ENCODE measurements at places on chromosomes 5 and 9.

GRCh38 chr5:167899490-167900070, 391.9 kb upstream of the WWC1 start:
- peak; percentile 85 for DNase-seq

GRCh38 chr5:39717176-39717897, 292.6 kb upstream of the DAB2 start:
- no peak for DNase-seq

DNA sequence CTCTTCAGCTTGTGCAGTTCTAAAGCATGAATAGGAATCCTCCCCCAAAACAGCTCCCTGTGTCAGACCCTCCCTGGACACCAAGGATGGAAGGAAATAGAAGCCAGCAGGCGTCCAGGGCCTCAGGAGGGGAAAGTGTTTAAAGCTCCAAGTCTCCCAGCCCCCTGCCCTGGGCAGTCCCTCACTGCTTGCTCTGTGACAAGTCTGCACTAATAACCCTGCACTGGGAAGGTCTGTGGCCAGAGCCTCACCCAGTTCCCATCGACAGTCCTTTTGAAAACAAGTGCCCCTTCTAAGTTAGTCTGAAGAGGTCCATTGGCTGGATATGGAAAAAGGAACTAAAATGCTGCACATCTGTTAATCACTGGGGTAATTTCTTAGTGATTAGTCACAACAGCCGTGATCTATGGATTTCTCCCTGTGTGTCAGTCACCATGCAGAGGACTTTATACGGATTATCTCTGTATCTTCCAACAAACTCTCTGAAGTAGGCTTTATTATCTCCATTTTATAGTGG, 195.3 kb downstream of the FBXL7 start:
- DNase-seq = no peak

GRCh38 chr5:137533963-137534362, 34.8 kb upstream of the SPOCK1 start:
- DNase-seq = no peak

DNA sequence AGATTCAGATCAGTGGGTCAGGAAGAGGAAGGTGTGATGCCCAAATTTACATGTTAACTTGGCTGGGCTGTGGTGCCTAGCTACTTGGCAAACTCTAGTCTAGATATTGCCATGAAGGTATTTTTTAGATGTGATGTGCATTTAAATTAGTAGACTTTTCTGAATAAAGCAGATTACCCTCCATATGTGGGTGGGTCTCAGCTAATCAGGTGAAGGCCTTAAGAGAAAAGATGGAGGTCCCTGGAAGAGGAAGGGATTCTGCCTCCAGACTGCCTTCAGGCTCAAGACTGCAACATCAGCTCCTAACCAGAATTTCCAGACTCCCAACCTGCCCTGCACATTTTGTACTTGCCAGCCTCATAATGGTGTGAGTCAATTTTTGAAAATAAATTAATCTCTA, 115.8 kb downstream of the CEMIP2 start:
- DNase-seq = no peak

DNA sequence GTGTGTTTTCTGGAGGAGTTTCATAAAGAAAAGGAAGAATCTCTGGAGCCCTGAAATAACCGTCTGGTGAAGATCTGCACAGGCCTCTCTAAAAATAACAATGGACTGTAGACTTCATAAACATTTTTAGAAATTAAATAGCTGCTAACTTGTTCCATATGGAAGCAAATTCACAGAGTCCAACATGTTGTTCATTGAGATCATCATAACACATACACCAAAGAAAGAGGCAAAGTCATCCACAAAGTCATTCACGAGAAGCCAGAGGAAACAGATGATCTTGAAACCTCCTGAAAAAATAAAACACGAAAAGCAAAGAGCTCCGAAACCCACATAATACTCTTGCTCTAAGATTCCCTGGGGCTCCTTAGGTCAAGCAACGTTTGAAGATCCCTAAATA, 347.8 kb downstream of the EFNA5 start:
- no peak for DNase-seq

GRCh38 chr5:97250113-97250512, 67.1 kb upstream of the RIOK2 start:
- DNase-seq = no peak

GRCh38 chr5:914174-914573, 21.5 kb downstream of the TRIP13 start:
- DNase-seq = no peak

DNA sequence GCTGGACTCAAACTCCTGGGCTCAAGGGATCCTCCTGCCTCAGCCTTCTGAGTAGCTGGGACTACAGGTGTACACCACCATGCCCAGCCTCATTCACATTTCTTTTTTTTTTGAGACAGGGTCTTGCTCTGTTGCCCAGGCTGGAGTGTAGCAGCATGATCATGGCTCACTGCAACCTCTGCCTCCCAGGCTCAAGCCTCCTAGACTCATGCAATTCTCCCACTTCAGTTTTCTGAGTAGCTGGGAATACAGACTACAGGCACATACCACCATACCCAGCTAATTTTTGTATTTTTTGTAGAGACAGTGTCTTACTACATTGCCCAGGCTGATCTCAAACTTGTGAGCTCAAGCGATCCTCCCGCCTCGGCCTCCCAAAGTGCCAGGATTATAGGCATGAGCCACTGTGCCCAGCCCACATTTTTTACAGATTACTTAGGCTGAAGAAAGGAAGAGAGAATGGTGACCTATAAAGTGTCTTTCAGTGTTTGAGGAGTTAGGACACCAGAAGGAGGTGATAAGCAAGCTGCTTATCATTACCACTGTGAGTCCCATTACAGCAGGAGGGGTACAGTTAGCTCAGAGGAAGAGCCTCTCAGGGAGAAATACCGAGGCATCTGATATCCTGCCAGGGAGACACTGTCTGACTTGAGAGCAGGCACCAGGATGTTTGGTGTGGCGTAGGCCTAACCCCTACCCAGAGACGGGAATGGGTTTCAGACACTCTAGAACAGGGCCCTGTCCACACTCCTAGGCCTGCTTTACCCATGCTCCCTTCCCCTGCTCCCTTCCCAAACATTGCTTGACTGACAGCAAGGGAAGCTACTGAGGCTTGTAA, 9.7 kb downstream of the FAXDC2 start:
- no peak for DNase-seq

DNA sequence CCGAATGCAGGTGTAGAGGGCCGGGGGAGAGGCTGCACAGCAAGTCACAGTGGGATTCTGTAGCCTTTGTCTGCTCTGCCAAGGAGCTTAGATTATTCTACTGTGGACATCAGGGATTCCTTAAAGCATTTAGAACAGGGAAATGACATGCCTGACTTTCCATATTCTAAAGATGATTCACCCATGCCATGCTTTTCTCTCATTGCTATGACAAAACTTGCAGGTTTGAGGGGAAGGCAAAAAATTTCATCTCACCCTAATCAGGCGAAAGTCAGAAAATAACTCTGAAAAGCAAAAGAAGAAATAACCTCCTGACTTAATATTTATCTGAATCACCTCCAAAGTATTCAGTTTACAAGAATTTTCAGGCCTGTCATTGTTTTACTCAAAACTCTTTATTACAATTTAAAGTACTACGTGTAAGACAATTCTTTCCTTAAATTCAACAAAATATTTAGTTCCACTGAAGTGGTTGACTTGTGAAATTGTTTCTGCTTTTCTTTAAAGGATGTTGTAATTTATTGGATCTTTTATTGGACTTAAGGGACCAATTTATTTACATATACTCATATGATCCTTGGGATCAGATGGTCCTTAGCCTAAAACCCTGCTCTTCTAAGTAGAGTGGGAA, 30.0 kb upstream of the GAS1 start:
- DNase-seq = no peak

DNA sequence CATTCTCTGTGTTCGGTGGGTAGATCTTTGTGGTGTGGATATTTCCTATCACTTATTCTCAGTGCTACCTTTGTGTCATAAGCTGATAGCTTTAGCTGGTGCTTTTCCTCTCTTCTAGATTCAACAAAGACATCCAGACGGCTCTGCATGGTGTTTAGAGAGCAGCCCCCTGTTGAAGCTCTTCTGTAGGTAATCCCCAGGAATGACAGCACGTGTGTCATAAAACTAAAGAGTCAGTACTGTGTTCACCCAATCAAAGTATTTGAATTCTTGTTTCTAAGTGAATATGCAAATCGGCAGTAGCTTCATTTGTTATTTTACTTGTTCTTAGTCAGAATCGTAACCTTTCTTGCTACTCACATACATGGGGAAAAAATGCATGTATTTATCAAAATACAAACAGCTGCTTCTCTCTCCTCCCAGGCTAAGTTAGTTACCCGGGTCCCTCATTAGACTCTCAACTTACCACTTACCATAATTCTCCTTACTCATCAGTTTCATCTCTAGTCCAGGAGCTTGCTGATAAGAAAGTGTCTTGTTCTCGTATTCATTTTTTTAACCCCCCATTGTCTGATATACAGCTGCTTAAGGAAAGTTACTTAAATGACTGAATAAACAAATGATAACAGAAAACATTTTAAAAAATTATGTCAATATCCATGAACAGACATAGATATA, 1696.0 kb upstream of the WWC1 start:
- no peak for DNase-seq

GRCh38 chr9:25678147-25678666, at the start of gene TUSC1:
Gene TUSC1, minus strand, starts transcription at chr9:25678444. Its CDS starts 132 bp downstream, at chr9:25678312.
- DNase-seq = peak; percentile 88

- DNase-seq = no peak
These were observed 64.7 kb downstream of the MEF2C start for GRCh38 chr5:88818296-88818695.

- DNase-seq = no peak
These were observed 9.8 kb downstream of the LARP1 start for GRCh38 chr5:154764967-154765366.

DNA sequence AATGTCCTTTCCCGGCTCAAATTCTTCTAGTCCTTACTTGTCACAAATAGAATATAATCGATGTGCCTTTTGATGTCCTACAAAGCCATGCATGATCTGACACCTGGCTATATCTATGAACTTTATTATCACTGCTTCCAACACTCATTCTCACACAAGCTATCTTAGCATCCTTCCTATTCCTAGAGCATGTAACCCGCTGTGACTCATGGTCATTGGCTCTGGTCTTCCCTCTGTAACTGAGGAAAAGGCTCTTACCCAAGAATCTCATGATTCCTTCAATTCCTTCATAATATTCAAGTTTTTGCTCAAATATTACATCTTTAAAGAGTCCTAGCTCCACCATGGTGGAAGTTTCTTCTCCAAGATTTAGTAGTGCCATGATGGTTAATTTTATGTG, 480.0 kb upstream of the PAPPA start:
- no peak for DNase-seq

- DNase-seq = no peak
These were observed 18.6 kb upstream of the NKD2 start for GRCh38 chr5:989961-990530.

DNA sequence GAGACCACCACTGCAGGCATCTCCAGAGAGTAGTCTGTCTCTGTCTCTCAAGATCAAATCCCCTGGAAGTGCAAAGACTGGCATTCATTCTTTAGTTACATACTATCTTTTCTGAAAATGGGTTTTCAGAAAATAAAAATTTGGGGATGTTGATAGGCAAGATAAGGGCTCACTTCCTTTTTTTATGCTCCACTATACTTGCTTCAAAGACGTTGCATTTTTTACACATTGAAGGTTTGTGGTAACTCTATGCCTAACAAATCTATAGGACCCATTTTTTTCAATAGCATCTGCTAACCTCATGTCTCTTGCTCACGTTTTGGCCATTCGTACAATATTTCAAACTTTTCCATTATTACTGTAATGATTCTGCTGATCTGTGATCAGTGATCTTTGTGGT, 37.0 kb downstream of the DMAC1 start:
- DNase-seq = no peak

- DNase-seq = no peak
These were observed 41.4 kb downstream of the CDC42SE2 start for GRCh38 chr5:131305138-131305689.

- DNase-seq = no peak
These were observed 191.3 kb upstream of the MPDZ start for GRCh38 chr9:13470836-13471235.

DNA sequence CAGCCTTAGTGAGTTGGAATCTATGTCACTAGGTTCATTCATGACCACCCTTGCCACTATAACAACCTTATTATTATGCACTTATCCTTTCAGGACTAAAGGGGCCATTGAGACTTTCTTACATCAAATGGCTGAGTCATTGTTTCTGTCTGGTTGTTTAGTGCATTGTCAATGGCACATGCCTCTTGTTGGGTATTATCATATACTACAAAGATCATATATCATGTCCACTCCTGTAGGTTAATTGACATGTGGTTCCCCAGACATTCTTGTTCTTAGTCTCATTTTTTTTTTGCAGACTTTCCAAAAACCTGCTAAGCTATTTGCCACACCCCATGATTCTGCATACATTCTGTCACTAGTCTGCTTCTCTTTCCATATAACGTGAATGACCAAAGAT, 66.7 kb upstream of the PRDM9 start:
- DNase-seq = no peak

DNA sequence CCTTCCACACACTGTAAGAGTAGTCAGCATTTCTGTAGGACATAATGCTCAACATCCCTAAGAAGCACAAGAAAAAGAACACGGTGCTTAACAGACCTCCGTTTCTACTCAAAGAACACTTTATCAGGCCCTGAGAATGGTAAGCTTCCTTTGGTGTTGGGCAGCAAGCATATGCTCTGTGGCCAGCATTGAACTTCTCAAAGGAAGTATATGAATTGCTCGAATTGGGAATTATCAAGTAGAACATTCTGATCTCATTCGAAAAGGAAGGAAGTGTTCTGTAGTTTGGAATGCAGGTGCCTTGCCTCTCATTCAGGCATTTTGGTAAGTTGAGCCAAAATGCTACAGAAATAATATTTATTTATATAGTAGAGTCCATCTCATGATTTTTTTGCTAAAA, 61.0 kb downstream of the C5 start:
- DNase-seq = no peak

GRCh38 chr9:125049212-125050049, 93.9 kb downstream of the SCAI start:
- no peak for DNase-seq

GRCh38 chr5:60927450-60927849, 17.4 kb downstream of the ERCC8 start:
- no peak for DNase-seq

DNA sequence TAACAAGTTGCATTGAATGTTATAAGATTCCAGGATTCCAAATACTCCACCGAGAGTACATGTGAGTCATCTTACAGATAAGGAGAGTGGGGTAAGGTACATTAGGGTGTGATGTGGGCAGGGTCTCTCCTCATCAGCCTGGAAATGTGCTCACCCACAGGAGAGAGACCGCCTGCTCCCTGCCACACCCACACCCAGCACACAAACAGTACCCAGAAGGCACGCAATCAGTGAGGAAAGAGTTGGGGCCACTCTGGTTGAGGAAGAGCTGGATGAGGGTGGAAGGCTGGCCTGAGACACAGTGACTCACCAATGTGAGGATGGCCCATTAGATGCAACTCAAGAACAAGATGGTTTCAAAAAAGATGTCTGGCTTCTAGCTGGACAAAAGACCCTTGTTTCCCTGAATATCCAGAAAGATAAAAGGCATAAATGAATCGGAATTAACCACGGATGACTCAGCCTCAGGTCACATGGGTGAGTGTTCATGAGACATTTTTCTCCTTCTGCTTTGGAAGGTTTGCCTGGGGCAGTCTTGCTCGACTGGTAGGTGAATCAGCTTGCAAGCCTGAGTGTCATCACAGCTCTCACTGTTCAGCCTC, 51.1 kb upstream of the LHFPL2 start:
- peak; percentile 71 for DNase-seq

GRCh38 chr5:1685066-1685465, 114.6 kb downstream of the MRPL36 start:
- no peak for DNase-seq
